Stimulated activated CD8-positive, alpha-beta memory T cell treated with anti-CD3 and anti-CD28 coated beads, Interleukin-15, amount 100 ng/mL, for 24 hours (primary cell): ENCODE measurements at places on chromosomes 11 and 22.

- no peak for DNase-seq
These were observed 338.7 kb downstream of the BRD1 start for GRCh38 chr22:49488943-49489342.

GRCh38 chr11:75532200-75533048, 6.7 kb upstream of the GDPD5 start:
- DNase-seq = peak; percentile 62

DNA sequence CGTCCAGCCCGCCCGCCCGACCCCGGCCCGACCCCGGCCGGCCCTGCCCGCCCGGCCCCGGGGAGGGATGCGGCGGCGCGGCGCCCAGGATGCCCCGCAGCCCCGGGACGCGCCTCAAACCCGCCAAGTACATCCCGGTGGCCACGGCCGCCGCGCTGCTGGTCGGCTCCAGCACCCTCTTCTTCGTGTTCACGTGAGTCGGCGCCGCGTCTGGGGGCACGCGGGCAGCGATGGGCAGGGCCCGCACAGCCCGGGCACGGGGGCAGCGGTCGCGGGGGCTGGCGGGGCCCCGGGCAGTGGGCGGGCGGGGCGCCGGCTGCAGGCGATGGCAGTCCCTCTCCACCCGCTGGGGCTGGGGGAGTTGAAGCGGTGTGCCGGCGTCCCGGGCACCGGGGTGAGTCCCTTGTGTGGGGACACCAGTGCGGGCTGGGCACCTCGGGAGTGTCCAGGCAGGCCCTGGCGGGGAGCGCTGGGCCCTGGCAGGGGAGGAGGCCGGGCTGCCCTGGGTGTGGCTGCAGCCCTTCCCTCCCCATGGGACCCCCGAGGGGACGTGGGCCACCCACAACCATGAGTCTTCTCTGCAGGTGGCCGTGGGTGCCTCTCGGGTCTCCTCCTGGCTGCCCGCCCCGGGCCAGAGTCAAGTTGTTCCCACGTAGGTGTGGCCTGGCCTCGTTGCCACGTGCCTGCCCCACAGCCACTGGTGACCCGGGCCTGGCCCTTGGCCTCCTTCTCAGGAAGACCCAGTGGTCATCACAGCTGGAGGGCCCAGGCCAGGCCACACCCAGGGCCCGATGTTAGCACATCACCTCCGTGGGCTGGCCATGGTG, 468 bp downstream of the ZDHHC8 start:
- no peak for DNase-seq

- DNase-seq = no peak
These were observed 6.8 kb downstream of the SLN start for GRCh38 chr11:107705027-107705426.

- no peak for DNase-seq
These were observed 75.3 kb downstream of the BCR start for GRCh38 chr22:23255506-23256170.

DNA sequence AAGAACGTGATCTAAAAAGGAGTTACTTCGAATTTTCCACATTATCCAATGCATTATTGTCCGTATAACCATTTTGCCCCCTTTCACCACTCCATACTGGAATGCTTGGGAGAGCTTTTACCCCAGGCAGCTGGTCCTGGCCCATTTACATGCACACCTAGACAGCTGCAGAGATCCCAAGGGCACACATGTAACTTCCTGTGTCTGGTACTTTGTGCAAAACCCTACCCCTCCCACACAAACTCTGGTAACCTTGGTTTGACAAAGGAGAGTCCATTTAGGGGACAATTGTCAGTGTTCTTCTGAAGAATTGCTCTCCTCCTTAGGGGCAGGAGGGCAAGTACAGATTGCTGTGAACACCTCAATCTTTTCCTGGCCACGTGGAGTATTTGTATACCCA, 57.3 kb upstream of the SORL1 start:
- DNase-seq = no peak

DNA sequence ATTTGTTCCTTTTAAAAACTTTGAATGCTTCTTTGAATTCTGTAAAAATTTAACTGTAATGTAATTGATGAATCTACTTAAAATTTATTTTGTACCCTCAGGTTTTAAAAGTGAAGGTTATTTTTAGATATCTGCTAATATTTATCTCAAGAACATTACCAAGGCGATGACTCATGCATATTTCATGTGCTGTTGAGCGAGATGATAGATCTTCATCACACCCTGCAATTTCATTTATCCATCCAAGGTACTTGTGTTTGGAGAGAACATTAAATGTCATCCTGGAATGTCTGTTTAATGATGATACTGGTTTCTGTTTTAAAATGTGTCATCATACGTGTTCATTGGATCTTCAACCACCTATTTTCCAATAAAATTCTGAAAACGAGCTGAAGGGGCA, 6.7 kb upstream of the OOSP4A start:
- DNase-seq = no peak

DNA sequence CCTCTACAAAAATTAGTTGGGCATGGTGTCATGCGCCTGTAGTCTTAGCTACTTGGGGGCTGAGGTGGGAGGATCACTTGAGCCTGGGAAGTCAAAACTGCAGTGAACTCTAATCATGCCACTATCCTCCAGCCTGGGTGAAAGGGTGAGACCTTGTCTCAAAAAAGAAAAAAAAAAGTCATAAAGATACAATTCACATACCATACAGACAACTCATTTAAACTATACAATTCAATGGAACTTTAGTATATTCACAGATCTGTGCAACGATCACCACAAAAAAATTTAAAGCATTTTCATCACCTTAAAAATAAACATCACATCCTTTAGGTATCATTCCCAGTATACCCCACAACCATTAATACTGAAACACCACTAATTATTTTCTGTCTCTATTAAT, 201.2 kb downstream of the PGR start:
- no peak for DNase-seq

GRCh38 chr11:132563050-132563449, 969.3 kb downstream of the OPCML start:
- DNase-seq = no peak

- DNase-seq = no peak
These were observed 703.7 kb downstream of the DLG2 start for GRCh38 chr11:84923489-84923888.

GRCh38 chr11:122578171-122578825, 77.2 kb upstream of the UBASH3B start:
- DNase-seq = no peak

DNA sequence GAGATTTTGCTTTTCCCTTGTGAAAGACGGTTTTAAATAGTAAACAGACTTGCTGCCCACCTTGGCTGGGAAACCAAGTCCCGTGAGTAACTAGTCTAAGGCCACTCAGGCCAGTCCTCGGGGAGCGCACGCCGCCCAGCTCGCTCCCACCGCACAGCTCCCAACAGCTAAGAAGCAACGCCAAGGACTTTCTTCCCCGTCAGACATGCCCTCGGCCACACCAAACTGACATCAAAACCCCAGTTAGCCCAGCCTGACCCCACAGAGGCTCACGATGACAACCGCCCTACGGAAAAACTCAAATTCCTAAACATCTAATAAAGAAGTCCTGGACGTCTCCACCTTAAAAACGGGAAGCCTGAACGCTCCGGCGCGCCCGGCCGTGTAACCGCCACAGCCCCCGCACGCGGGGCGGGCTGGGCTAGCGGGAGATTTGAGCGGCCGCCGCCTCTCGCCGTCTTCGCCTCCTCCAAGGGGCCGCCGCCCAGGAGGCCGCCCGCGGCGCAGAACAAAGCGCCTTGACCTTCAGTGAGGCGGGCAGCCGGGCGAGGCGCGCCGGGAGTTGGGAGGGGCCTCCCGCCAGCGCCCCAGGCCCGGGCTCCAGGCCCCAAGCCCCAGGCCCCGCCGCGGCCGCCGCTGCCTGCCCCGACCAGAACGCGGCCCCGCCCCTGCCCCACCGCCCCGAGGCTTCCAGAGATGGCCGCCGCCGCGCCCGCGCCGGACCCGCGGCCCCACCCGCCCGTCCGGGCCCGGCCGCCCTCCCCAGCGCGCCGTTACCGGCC, 486 bp downstream of the NAP1L4 start:
- no peak for DNase-seq

- no peak for DNase-seq
These were observed 1.1 kb downstream of the DPF2 start for GRCh38 chr11:65334696-65335295.

GRCh38 chr11:64447831-64448598, 89.1 kb downstream of the RPS6KA4 start:
- no peak for DNase-seq

- DNase-seq = no peak
These were observed 4.4 kb downstream of the PGGHG start for GRCh38 chr11:293271-293851.

DNA sequence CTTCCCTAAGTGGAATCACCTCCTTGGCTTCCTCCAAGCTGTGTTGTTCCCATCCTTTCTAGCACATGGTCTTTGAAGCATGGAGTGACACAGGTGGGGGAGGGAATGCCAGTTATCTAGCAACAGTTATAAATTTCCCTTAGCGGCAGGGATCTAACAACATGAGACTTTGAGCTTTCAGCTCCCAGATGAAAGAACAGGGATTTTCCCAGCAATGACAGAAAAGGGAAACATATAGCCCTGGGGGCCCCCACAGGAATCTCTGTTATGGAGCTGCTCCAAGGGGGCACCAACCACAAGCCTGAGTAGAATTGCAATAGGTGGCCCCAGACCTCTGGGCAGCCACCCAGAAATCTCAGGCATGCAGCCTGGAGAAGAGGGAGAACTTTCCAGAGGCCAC, 163.0 kb downstream of the GRIK4 start:
- no peak for DNase-seq

DNA sequence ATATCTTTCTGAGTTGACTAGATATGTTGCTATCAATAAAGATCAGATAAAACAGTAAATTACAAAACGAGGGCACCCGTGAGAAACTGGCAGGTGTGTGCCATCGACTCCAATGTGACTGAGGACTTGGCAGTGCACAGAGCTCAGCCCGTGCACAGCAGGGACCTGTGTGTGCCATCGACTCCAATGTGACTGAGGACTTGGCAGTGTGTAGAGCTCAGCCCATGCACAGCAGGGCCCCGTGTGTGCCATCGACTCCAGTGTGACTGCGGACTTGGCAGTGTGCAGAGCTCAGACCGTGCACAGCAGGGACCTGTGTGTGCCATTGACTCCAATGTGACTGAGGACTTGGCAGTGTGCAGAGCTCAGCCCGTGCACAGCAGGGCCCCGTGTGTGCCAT, 347.2 kb upstream of the B3GAT1 start:
- no peak for DNase-seq

DNA sequence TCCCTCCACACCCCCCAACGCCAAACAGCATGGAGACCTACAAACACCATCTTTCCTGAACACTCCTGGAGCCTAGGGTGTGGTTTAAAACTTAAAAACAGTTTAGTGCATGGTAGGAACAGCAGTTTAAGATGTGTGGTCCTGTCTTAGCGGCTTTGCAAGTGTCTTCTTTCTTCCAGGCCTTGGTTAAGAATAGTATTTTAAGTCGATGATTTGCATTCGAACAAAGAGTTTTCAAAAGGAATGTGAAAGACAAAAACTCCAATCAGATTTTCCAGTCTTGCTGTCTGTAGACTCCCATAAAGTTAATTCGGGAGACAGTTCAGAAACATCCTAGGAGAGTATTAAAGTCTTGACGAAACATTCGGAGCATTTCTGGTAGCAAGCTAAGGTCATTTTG, 3.7 kb downstream of the FGF4 start:
- DNase-seq = no peak

DNA sequence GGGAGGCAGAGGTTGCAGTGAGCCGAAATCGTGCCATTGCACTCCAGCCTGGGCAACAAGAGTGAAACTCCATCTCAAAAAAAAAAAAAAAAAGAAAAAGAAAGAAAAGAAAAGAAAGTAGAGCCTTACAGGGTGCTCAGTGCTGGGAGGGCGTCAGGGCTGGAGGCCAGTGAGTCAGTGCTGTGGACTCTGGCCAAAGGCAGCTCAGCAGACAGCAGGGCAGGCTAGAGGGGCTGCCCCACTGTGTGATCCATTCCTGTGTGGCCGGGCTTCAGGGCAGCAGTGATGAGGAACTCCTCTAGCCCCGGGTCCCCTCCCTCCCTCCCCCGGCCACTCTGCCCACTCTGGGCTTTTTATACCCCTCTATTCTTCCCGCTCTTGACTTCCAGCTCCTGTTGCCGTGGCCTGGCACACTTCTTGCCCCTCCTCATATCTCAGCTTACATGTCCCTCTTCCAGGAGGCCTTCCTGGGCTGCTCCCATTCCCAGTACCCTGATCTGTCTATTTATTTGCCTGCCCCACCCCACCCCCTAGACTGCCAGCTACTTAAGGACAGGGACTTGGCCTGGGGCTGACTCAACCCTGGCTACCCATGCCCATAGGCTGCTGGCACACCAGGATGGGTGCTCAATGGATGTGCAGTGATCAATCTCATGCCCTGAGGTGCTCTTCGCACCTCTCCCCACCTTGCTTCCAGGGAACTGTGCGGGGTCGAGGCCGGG, 10.1 kb downstream of the SYT12 start:
- no peak for DNase-seq

GRCh38 chr11:71370895-71371673, 77.1 kb downstream of the DHCR7 start:
- DNase-seq = no peak

DNA sequence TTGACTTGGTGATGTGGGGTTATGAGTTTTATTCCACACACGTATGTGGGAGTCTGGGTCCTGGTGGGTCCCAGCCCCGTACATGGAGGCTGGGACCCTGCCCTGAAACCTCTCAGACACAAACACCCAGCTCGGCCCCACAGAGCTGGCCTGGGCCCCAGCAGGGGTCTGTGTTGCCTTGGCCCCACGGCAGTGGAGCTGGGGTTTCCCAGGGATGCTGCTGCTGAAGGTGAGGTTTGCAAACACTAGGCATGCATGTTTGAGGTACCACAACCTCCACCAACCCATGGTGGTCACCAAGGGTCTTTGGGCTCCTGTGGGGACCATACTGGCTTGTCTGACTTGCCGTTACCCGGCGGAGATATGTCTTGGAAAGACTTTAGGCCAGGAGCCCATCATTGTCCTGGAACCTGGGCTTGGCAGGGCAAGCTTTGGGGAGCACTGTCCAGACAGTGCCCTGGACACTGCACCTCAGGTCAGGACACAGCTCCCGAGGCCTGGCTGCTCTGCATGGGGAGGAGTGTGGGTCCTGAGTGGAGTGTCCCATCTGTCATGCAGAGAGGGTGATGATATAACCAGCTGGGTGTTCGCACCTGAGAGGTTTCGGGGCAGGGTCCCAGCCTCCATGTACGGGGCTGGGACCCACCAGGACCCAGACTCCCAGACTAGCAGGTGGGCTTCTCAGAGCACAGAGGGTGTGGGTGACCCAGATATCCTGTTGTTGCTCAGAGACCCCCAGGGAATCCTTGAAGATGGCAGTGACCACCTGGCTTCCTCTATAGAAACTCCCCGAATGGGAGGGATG, 63.3 kb downstream of the KCNQ1 start:
- no peak for DNase-seq
